ENCODE measurements at places on chromosomes 11 and 22.

- no peak for DNase-seq
Measured at GRCh38 chr11:61472282-61472681, 36.3 kb upstream of the LRRC10B start.

DNA sequence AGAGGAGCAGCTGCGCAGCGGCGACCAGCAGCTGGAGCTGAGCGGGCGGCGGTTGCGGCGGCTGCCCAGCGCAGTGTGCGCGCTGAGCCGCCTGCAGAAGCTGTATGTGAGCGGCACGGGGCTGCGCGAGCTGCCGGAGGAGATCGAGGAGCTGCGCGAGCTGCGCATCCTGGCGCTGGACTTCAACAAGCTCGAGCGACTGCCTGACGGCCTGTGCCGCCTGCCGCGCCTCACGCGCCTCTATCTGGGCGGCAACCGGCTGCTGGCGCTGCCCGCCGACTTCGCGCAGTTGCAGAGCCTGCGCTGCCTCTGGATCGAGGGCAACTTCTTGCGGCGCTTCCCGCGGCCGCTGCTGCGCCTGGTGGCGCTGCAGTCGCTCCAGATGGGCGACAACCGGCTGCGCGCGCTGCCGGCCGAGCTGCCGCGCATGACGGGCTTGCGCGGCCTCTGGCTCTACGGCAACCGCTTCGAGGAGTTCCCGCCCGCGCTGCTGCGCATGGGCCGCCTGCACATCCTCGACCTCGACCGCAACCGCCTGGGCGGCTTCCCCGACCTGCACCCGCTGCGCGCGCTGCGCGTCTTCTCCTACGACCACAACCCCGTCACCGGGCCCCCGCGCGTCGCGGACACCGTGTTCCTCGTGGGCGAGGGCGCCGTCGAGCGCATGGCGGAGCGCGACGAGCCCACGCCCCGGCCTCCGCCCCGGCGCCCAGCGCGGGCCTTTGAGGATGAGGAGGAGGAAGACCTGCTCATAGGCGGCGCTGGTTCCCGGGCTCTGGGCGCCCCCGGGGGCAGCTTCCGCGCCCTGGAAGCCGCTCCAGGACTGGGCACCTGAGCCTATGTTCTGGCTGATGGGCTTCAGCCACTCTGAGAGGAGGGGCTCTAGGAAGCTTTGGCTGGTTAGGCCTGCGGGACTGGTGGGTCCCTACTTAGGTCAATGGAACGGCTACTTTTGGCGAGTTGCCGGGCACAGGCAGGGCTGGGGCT is 787 bp downstream of the LRRC10B start:
- DNase-seq: peak; percentile 24

DNA sequence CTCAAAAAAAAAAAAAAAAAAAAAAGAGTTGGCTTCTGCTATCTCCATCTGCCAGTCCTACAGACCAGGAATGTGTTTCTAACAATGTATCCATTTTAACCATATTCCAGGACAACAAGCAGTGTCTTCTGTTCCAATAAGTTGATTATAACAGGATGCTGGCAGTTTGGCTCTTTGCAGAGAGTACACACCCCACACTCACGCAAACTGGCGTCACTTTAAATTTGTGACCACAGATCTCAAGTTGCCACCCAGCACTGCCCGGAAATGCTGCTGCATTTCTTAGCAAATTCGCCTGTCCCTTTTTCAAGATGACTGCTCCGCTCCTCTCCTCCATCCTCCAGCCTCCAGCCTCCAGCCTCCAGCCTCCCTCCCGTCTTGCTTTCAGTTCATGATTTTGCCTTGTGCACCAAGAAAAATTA is 44.3 kb downstream of the SCGB1A1 start:
- no peak for DNase-seq

DNA sequence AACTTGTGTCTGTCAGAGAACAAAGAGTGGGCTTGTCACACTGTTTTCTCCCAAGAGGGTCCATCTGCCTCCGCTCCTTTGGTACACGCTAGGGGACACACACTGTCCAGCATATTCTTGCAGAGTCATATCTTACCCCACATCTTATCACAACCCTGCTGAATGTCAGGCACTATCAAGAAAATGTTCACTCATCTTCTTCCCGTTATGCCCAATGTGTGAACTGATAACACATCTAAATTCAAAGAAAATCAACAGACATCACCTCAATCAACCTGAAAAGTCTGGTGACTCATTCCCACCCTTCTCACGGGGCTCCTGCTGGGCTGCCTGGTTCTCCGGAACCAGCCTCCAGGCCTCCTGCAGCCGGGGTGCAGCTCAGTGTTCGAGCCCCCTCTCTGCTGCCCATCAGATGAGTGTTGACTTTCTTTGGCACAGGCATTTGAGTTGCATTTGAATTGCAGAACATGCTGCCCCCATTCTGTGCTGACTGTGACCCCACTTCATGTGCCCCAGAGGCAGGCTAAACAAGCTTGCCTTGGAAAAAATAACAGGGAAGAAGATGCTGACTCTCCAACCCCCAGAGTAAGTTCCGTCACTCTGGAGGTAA is 19.4 kb downstream of the GRAP2 start:
- DNase-seq: peak; percentile 32

GRCh38 chr22:37298748-37299495 is 16.6 kb downstream of the CYTH4 start:
- no peak for DNase-seq
